ENCODE measurements at places on chromosomes 6 and 20.
A peak's percentile ranks its signal among the peaks of the same experiment; 100 is the strongest.

DNA sequence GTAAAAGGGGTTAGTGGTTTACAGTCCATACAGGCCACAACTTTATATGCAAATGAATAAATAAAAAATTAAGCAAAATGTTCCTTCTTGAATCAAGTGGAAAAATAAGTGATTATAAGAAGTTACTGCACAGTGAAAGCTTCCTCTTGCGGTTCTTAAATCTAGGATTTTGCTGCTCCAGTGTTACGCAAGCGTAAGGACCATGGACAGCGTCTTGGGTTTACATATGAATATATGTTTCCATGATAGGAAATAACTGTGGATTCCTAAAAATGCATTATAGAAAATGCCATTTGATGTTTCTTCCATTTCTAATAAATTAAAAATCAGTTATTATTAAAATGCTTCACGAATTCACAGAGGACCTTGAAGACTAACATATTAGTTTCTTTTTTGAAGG lies 176.6 kb upstream of the POU3F2 start:
- H3K36me3 ChIP-seq: no peaks in the 10 kb centered on the region
- H3K27ac ChIP-seq: no peak overlapping the region
- H3K4me3 ChIP-seq: no peak overlapping the region
- H3K27me3 ChIP-seq: no peaks in the 10 kb centered on the region

DNA sequence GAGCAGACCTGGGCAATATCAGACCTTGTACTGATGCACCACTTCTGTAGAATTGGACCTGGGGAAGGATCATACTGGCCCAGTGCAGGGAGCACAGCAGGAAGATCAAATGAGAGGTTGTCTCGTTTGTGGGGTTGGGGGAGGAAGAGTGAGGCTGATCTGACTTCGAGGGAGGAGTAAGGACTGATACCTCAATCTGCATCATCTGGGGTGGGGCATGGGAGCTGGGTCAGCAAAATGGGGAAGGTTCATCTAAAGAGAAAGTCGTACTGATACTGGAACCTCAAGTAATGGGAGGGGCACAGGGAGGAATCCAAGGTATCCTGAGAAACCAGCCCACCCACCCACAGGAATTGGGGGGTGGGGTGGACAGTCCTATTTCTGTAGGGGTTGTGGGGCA lies 3.7 kb downstream of the RNF39 start:
- peaks cover 57% of the 10 kb centered on the region for H3K4me1 ChIP-seq
- peaks cover 63% of the 10 kb centered on the region for H3K27me3 ChIP-seq
- DNase-seq: no peak
- no peak overlapping the region for H3K4me3 ChIP-seq
- H3K36me3 ChIP-seq: peaks cover 39% of the 10 kb centered on the region
- no peak overlapping the region for H3K27ac ChIP-seq

DNA sequence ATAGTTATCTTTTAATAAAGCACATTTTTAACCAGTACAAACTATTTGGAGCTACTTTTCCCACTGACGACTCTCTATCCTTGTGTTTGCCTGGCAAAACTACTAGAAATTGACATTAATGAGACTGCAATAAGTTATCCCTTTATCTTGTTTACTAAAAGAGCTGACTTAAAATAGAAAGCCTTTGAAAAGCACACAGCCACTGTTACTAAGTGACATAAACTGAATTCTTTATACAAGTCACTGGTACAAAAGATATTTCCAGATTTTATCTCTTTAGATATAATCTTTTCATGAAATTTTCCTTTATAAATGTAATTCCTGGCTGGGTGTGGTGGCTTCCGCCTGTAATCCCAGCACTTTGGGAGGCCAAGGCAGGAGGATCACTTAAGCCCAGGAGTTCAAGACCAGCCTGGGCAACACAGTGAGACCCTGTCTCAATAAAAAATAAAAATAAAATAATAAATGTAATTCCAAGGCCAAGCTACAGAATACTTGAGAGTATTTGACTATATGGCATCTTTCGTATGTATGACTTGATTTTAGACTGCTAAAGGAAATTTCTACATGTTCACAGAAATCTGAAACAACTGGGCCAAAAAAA lies 9.5 kb downstream of the MBOAT1 start:
- no peak overlapping the region for H3K4me3 ChIP-seq
- DNase-seq: no peak
- no peaks in the 10 kb centered on the region for H3K27me3 ChIP-seq
- H3K36me3 ChIP-seq: peaks cover 2% of the 10 kb centered on the region
- H3K4me1 ChIP-seq: peaks cover 59% of the 10 kb centered on the region

GRCh38 chr6:2549834-2550233 lies 200.9 kb downstream of the MYLK4 start:
- no peaks in the 10 kb centered on the region for H3K4me1 ChIP-seq
- no peak overlapping the region for H3K4me3 ChIP-seq
- no peaks in the 10 kb centered on the region for H3K36me3 ChIP-seq
- no peak for DNase-seq

DNA sequence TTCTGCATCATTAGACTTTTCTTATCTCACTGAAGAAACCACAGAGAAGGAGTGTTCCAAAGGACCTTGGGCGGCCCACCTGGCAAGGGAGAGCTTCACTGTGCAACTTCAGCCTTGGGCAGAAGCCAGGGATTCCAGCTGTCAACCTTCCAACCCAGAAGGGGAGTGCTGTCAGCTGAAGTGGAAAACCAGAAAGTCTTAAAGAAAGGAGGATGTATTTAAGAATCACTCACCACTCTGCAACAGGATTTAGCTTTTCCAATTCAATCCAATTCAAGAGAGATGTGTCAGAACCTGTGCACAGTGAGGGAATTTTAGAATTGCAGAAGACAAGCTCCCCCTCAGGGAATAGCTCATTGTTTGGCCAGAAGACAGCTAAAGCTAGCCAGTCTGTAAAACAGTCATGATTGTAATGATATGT lies 553.7 kb downstream of the CD83 start:
- no peaks in the 10 kb centered on the region for H3K36me3 ChIP-seq
- H3K4me1 ChIP-seq: peaks cover 41% of the 10 kb centered on the region
- DNase-seq: no peak

DNA sequence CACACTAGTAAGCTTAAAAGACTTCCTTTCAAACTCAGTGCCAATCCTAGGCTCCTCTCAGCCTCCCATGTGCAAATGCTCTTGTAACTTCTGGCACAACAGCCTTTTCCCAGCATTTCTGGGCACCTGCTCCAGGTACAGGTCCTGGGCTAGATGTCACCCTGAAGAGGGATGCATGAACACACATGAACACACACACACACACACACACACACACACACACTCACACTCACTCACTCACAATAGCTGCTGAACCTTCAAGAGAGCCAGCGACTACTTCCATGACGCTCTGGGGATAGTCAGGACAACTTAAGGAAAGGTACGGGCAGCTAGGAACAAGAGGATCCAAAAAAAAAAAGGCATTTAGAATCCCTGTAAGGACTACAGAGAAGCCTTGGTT lies 122.8 kb downstream of the INSM1 start:
- H3K36me3 ChIP-seq: peaks cover 79% of the 10 kb centered on the region
- H3K27me3 ChIP-seq: no peaks in the 10 kb centered on the region
- peaks cover 80% of the 10 kb centered on the region for H3K4me1 ChIP-seq
- H3K4me3 ChIP-seq: peak overlapping the region; percentile 81
- H3K27ac ChIP-seq: peak overlapping the region; percentile 99

GRCh38 chr6:7445885-7446461 lies 56.4 kb downstream of the RIOK1 start:
- no peak overlapping the region for H3K27ac ChIP-seq
- DNase-seq: no peak
- H3K4me1 ChIP-seq: peaks cover 1% of the 10 kb centered on the region
- no peaks in the 10 kb centered on the region for H3K36me3 ChIP-seq
- peaks cover 10% of the 10 kb centered on the region for H3K27me3 ChIP-seq

DNA sequence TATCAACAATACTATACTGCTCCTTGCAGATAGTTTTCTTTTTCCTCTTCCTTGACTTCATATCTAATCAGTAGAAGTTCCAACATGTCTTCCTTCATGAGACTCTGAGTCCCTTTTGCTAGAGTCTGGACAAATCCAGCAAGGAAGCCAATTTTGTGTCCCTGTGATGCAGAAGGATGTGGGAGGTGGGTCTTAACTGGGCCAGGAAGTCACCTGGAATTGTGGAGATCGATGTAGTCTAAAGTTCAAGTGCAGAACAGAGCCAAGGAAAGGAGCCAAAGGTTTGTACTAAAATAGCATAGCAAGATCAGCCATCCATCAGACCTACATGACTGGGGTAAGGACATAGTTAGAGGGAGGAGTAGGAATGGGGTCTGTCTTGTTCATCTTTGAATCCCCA lies 37.6 kb downstream of the SPTLC3 start:
- H3K4me1 ChIP-seq: no peaks in the 10 kb centered on the region
- no peaks in the 10 kb centered on the region for H3K27me3 ChIP-seq
- H3K36me3 ChIP-seq: no peaks in the 10 kb centered on the region
- DNase-seq: no peak
- H3K4me3 ChIP-seq: no peak overlapping the region

- H3K27ac ChIP-seq: no peak overlapping the region
- peaks cover 14% of the 10 kb centered on the region for H3K4me1 ChIP-seq
- peaks cover 36% of the 10 kb centered on the region for H3K27me3 ChIP-seq
Observed at GRCh38 chr6:110492584-110492983, 16.2 kb upstream of the SLC22A16 start.

- H3K4me1 ChIP-seq: no peaks in the 10 kb centered on the region
- H3K4me3 ChIP-seq: no peak overlapping the region
- no peak overlapping the region for H3K27ac ChIP-seq
- DNase-seq: no peak
Observed at GRCh38 chr6:68777956-68778355, 142.9 kb downstream of the ADGRB3 start.

GRCh38 chr6:35477551-35478179 lies 9.5 kb downstream of the RPL10A start:
- peaks cover 23% of the 10 kb centered on the region for H3K36me3 ChIP-seq
- no peaks in the 10 kb centered on the region for H3K27me3 ChIP-seq

GRCh38 chr6:72564231-72564630 lies 57.6 kb upstream of the KCNQ5 start:
- no peak overlapping the region for H3K4me3 ChIP-seq
- no peaks in the 10 kb centered on the region for H3K4me1 ChIP-seq
- H3K36me3 ChIP-seq: no peaks in the 10 kb centered on the region
- H3K27ac ChIP-seq: no peak overlapping the region

DNA sequence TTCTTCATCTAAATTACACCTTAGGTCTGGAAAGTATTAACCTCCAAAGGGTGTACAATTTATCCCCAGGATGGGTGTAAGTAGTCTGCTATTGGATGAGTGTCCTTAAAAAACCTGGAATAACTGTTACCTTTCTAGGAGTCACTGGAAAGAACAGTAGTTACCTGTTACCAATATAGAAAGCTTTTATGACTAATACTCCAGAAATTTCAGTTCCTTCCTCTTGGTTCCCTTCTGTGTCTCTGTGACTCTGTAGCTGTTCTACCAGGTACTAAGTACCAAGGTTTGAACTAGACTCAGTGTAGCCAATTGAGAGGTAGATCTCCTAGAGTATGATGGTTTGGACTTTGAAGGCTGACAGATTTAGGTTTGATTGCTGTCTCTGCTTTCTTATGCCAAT lies 47.0 kb upstream of the TBX18 start:
- no peak overlapping the region for H3K27ac ChIP-seq
- DNase-seq: no peak
- H3K4me1 ChIP-seq: no peaks in the 10 kb centered on the region
- H3K27me3 ChIP-seq: no peaks in the 10 kb centered on the region
- no peaks in the 10 kb centered on the region for H3K36me3 ChIP-seq
- H3K4me3 ChIP-seq: no peak overlapping the region

- H3K27ac ChIP-seq: no peak overlapping the region
- no peak overlapping the region for H3K4me3 ChIP-seq
- no peaks in the 10 kb centered on the region for H3K4me1 ChIP-seq
- peaks cover 19% of the 10 kb centered on the region for H3K27me3 ChIP-seq
- DNase-seq: no peak
- no peaks in the 10 kb centered on the region for H3K36me3 ChIP-seq
Observed at GRCh38 chr6:159535656-159536350, 157.2 kb downstream of the SOD2 start.

- no peak overlapping the region for H3K27ac ChIP-seq
- no peaks in the 10 kb centered on the region for H3K4me1 ChIP-seq
- no peak overlapping the region for H3K4me3 ChIP-seq
- no peak for DNase-seq
- no peaks in the 10 kb centered on the region for H3K36me3 ChIP-seq
Observed at GRCh38 chr20:60540591-60540990, 582.4 kb downstream of the CDH26 start.

GRCh38 chr6:71164890-71165289 lies 123.7 kb upstream of the OGFRL1 start:
- no peaks in the 10 kb centered on the region for H3K4me1 ChIP-seq
- DNase-seq: no peak
- no peak overlapping the region for H3K27ac ChIP-seq
- no peak overlapping the region for H3K4me3 ChIP-seq

DNA sequence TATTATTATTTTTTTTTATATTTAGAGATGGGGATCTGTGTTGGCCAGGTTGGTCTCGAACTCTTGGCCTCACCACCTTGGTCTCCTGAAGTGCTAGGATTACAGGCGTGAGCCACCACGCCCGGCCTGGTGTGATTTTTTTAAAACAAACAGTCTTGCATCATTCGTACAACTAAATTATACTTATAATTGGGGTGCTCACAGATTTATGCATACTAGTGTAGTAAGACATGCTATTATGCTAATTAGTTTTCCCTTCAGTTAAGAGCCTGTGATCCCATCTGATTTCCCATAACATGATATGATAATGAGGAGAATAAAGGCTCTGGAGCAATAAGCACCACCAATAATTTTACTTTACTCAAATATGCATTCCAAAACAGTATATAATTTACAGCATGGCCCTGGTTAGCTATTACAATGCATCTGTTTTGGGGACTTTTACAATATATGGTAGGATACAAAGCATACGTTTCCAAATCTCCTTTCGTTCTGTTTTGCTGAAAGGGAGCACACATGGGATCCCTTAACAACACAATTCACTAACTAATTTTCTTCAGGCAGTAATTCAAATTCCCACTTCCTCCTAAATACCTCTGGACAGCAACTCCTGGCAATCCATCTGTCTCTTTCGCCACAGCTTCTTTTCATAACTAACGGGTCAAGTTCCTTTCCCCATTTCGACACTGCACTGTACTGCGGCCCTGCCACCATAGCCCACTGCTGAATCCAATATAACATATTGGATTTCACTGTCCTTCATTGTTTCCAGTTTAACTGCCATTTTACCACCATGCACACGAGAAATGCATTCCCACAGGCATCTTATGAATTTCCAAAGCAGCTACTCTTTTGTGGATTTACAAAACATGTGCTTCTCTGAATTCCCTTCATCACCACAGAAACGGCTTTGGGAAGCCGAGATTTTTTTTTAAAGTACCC lies 1.7 kb downstream of the NUDT3 start:
- no peak overlapping the region for H3K4me3 ChIP-seq
- H3K36me3 ChIP-seq: peaks cover 12% of the 10 kb centered on the region
- H3K4me1 ChIP-seq: peaks cover 34% of the 10 kb centered on the region
